ENCODE measurements at places on chromosomes 2 and 18.
A peak's percentile ranks its signal among the peaks of the same experiment; 100 is the strongest.

DNA sequence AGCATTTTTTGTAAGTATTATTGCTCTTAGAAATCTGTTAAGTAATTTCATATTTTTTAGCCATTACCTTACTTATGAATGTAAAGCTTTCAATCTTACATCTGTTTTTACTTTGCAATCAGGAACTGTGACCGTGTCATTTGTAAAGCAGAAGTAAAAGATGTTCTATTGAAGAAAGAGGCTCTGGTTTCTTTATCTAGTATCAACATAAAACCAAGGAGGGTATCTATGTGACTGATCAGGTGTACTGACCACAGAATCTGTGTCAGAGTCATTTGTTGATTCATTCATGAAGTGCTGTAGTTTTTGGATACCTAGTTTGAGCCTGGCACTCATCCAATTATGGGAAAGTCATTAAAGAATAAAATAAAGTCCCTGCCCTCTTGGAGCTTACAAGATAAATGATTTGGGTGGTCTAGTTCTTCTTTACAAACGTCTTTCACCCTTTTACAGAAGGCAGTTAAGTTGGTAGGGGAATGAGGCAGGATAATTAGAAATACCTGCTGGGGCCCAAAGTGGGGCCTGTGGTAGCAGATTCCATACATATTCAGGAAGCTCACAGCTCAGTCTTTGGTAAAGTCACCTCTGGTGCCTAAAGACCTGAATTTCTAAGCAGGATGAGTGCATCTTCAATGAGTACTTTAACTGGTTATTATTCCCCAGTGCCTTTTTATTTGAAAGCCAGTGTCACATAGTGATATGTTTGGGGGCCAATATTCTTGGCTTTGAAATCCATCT is 260.6 kb upstream of the NT5C1B start:
- DNase-seq = no peak

GRCh38 chr18:48352051-48352755 is 57.0 kb downstream of the ZBTB7C start:
- no peak for DNase-seq

- DNase-seq = peak; percentile 84
These were observed 422.6 kb upstream of the ID2 start for GRCh38 chr2:8259106-8259840.

DNA sequence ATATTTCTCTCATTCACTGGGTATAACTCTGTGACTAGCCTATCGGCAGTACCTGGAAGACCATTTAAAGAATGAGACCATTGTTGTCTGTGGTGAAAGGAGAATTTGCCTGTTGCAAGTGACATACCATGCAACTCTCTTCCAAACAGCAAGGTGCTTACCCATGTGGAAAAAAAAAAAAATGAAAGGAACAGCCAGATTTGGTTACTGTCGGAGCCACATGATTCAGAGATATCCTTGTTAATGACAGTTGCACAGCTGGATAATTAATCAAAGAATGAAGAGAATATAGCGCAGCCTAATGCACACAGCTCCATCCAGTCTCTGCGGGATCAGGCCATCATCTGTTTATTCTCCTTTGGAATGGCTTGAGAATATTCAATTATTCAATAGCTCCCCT is 141.8 kb downstream of the HRH4 start:
- no peak for DNase-seq

DNA sequence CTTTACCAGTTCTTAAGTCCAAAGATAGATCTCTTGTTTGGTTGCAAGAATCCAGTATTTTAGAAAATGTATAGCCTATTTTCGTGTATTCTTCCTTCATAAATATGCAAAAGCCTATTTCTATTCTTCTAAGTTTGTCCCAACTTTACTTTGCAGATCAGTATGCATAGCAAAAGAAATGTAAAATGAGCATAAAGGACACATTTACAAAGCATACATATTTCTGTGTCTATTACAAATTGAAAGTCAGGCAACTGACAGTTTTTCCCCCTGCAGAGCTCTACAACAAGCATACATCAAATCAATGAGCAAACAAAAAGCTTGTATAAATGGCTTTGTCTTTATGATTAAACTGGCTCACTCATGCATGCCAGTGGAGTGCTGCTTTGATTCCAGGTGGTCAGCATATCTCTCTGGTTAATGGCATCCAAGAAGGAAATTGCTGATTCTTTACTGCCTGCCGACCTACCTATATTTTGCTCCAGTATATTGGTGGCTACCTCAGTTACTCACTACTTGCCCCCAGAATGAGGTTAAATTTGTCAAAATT is 10.0 kb upstream of the VPS54 start:
- DNase-seq = no peak

DNA sequence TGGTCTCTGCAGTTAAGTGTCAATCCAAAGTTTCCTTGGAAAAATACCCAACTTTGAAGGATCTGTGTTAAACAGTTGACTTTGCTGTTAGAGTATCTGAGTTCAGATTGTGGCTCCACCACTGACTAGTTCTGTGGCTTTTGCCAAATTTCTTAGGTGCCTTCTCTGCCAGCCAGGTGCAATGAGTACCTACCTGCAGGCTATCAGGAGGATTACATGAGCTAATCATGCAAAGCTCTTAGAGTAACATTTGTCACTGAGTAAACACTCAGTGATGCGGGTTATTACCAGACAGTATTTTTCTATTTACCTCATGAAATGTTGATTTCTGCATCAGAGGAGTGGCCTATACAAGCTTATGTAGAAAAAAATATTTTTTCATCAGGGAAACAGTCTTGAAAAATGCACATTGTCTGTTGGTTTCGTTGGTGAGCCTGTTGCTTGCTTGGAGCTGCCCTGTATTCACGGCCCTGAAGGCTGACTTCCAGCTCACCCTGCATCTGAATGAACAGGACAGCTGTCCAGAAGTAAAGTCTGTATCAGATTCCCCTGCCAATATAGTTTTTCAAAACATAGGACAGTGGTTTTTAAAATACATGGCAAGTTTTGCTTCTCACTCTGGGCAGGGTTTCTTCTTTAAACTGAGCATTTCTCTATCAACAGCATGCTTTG is 235.1 kb downstream of the CDCA7 start:
- no peak for DNase-seq

GRCh38 chr2:147636238-147636882 is 208.5 kb upstream of the ACVR2A start:
- DNase-seq = peak; percentile 33

DNA sequence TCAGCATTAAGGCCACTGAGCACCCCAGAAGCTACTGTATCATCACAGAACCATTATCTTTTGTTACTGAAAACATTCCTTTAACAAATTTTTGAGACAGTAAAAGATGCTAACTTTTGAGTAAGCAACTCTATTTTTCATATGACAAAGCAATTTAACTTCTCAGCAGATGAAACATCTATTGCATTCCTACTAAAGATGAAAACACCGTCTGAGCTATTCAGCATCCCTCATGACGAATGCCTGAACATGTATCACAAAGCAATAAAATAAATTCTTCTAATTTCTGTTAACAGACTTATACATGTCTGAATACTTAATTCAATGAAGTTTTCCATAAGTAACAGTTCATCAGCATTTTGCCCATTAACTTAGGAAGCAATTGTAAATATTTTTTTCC is 23.9 kb downstream of the CHN1 start:
- DNase-seq = no peak

DNA sequence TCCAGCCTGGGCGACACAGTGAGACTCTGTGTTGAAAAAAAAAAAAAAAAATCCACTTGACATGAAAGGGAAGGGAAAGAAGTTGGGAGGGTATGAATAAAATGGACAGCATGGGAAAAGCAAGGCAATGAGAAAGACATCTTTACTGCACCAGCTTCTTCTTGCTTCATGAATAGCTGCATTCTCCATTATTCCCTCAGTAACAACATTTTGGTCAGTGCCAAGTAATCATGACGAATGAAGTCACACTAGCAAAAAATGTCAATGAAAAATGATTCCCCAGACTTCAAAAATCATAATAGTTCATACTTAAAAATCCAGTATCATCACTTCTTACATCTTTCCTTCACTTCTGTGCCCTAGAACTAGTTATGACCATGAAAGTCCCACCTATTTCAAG is 30.4 kb downstream of the ADAM17 start:
- DNase-seq = peak; percentile 43

- no peak for DNase-seq
These were observed 45.2 kb upstream of the MAPRE3 start for GRCh38 chr2:26925100-26925791.

DNA sequence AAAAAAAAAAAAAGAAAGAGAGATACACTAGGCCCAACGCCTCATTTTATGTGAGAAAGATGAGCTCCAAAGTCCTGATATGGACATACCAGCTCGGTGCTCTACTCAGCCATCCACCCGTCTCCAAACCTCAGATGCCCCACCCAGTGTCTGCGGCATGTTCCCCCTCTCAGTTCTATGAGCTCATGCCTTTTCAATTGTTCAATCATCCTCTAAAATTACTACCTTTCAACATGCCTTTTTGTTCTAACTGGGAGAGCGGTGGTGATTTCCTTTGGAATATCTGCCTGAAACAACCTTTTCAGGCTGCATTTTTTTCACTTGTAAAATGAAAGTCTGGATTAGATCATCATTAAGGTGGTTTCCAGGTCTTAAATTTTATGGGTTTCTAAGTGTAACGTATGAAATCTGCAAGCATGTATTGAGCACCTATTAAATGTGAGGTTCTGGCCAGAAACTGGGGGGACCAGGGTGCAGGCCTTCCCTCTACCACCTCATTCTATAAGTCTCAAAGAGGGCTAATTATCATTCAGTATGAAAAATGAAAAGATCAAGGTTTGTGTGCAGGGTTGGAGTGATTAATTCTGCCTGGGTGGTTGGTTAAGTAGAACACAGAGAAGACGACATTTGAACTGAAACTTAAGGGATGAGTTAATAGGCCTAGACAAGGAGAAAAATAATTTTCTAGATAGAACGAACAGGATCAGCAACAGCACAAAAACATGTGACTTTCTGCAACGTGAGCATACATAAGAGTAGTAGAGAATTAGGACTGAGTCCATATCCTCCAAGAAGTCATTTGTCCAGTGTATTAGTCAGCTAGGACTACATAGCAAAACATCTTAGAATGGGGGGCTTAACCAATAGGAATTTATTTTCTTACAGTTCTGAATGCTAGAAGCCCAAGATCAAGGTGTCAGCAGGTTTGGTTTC is 87.4 kb upstream of the GLS start:
- no peak for DNase-seq

DNA sequence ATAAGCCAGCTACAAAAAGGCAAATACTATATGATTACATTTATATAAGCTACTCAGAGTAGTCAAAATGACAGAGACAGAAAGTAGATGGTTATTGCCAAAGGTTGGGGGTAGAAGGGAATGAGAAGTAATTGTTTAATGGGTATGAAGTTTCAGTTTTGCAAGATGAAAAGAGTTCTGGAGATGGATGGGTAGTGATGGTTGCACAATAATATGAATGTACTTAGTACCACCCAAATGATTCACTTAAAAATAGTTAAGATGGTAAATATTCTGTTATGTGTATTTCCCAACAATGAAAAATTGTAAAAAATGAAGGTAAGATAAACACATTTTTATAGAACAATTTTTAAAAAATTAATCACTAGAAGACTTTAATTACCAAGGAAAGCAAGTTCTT is 448.4 kb downstream of the ADCYAP1 start:
- DNase-seq = no peak

GRCh38 chr2:143001501-143001900 is 124.0 kb downstream of the KYNU start:
- no peak for DNase-seq

GRCh38 chr2:233705911-233706506 is 6.7 kb upstream of the UGT1A5 start:
- no peak for DNase-seq

DNA sequence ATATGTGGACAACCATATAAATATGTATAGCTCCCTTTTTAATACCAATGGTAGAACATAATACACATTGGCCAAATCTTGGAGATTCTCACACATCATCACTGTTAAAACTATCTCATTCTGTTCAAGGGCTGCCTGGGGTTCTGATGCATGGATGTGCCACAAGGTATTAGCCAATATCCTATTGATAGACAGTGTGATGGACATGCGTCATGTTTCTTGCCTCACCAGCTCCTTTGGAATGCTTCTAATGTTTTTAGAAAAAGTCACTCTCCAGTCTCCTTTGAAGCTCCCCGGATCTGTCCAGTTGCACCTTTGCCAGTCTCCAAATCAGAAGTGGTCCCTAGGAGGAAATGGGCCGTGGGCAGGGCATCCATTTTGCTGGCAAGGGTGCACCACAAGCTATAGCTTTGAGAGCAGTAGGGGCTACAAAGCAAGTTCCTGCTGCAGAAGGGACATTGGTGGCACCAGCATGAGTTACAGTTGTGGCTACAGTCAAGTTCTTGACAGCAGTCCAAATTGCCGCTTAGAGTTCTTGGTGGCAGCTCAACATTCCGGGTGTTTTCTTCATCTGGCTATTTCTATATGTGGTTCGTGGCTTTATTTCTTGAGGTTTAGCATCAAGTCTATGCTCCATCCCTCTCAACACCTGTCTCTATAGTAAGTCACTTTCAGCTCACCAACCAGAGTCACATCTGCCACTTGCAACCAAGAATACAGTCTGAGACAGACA is 25.1 kb upstream of the ATRAID start:
- no peak for DNase-seq

DNA sequence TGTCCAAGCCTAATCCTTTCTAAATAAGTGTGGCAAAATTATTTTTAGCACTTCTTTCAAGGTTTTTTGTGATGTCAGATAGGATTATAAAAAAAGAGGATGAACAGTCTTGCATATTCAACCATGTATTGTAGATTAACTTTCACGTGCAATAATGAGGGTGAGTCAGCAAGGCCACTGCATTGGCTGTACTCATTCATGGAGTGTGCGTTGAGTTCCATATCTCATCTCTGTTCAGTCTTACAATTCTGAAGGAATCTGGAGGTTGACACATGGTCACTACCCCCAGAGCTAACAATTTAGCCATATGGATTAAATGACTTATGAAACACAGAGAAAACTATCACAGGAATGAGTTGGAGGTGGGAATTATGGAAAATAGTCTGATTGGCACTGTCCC is 810.5 kb downstream of the SLC4A3 start:
- no peak for DNase-seq

DNA sequence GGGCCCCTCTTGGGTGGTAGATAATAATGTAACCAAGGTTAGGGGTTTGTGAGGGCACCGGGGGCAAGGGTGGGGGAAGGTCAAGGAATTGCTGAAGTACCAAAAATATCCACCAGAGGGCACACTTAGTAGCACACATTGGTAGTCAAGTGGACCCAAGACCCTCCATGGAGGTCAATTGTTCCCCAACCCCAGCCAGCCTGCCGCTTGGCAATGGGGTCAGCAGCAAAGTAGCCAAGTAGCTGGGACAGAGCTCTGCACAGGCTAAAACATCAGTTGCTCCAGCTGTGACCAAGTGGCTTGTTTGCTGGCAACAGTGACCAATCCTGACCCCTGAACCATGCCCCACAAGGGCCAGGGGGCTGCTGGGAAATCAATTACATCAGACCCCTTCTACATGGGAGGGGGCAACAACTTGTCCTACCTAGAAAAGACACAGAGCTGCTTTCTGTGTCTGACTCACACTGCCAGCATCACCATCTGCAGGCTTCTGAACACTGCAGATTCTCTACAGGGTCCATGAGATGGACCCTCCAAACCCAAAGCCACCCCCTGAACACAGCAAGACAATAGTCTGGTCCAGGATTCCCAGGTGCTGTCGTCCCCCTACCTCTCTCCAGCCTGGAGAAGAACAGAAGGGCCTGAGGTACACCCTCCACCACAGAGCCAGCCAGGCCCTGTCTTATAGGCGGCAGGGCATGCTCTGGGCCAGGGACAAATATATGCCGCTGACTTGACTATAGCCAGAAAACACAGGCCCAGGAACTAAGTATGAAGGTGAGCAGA is 76.0 kb downstream of the EMX1 start:
- DNase-seq = peak; percentile 45

All from Ammon's horn (tissue), 1 donor.